ENCODE measurements at places on chromosomes 3 and 15.

- DNase-seq, result no peak
Measured at GRCh38 chr3:170363471-170363994, 6.0 kb downstream of the SKIL start.

DNA sequence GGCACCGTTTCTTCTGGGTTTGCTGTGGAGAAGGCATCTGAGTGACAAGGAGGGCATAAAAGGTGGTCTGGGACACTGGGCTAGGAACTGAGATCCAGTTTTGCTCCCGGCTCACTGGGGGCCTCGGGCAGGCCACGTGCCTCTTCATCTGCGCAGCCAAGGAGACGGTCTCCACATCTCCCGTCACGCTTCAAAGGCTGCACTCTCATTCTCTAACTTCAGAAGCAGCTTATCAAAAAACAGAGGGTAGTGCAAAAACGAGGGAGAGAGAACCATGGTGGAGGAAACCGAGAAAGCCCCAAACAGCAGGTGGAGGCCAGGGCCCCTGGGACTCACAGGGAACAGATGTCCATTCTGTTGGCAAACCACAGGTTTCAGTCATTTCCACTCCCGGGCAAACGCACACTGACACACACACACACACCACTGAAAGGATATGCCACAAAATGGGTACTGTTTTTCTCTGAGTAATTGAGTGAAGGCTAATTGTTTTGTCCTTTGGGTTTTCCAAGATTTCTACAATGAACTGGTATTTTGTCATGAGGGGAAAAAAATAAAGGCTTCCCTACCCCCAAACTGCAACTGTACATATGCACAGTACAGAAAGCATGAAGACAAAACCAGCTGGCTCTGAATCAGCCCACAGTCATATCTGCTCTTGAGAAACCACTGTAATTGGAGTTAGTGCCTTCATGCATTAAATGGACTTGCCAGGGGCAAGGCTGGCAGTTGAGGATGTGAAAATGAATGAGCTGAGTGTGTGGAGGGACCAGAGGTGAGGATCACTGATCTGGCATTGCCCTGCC, 71.9 kb downstream of the MGLL start:
- DNase-seq, result no peak

DNA sequence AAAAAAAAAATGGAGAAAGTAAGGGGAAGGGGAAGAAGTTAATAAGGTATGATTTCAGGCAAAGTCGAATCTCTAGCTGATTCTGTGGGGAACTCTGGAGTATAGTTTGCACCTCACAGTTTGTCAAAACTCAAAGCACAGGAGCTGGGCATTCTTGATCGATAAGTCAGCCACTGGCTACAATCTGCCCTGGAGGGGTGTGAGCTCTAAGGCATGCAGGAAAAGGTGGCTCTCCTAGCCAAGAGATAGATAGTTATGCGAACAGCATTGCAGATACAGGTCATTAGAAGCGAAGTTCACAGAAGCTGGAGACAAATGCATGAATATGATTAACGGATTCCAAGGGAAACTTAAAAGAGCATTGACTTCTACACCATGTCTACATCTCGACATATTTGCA, 952.6 kb downstream of the AGBL1 start:
- DNase-seq, result no peak

DNA sequence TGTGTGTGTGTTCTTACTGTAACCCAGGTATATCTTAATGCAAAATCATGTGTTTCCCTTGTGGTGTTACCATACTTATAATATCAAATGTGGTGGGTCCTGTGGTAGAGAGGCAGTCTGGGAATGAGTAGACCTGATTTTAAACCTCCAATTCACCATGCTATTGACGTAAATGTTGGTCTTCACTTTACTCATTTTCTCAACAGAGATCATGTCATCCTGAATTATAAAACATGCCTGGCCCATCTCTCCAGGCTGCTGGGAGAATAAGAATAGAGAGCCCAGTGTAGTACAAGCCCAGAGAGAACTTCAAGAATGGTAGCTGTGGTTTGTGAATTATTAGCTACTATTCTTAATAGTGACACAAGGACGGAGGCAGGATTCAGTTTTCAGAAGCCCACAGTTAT, 88.1 kb downstream of the MBNL1 start:
- no peak for DNase-seq

DNA sequence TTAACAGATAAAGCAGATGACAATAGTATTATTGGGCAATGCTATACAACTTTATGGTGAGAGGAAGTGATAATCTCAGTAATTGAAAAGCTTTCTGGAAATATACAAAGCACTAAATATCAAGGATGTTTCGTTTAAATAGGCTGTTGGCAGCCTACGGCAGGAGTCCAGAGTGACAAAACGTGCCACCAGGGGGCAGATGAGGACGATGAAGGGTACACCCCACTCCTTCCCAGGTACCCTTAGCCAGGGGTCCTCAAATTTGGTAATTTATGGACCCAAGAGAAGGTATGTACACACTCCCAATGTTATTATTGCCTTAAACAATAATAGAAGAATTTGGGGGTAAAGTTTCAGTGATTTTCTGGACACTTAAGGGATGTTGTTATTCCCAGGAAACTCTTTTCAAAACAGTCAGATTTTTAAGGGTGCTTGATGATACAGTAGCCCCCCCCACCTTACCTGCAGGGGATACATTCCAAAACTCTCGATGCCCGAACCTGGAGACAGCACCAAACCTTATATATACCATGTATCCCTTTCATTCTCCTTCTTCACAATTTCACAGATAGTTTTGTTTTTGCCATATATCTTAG, 1.4 kb upstream of the MAGEL2 start:
- no peak for DNase-seq

GRCh38 chr3:70849911-70850699, 537.7 kb upstream of the MDFIC2 start:
- DNase-seq, result no peak
